ENCODE measurements at places on chromosomes 6 and 20.

- DNase-seq: peak; percentile 43
These were observed 57.3 kb downstream of the LINC00237 start for GRCh38 chr20:21048841-21049273.

DNA sequence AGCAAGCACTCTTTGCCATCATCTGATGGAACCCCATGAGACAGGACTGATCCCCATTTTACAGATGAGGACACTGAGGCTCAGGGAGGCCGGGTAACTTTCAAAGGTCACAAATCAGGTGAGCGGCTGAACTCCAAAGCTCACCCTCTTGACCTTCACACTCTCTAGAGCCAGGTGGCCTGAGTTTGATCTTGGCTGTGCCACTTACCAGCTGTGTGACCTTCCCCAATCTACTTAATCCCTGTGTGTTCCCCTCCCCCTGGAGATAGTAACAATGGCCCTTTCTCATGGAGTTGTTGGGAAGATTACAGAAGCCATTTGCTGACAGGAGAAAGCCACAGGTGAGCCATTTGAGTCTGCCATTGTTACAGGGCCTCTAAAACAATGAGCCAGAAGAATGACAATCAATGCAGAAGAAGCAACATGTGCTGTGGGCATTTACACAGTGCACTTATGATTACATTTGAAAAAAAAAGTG, 34.5 kb downstream of the BMP7 start:
- no peak for DNase-seq

DNA sequence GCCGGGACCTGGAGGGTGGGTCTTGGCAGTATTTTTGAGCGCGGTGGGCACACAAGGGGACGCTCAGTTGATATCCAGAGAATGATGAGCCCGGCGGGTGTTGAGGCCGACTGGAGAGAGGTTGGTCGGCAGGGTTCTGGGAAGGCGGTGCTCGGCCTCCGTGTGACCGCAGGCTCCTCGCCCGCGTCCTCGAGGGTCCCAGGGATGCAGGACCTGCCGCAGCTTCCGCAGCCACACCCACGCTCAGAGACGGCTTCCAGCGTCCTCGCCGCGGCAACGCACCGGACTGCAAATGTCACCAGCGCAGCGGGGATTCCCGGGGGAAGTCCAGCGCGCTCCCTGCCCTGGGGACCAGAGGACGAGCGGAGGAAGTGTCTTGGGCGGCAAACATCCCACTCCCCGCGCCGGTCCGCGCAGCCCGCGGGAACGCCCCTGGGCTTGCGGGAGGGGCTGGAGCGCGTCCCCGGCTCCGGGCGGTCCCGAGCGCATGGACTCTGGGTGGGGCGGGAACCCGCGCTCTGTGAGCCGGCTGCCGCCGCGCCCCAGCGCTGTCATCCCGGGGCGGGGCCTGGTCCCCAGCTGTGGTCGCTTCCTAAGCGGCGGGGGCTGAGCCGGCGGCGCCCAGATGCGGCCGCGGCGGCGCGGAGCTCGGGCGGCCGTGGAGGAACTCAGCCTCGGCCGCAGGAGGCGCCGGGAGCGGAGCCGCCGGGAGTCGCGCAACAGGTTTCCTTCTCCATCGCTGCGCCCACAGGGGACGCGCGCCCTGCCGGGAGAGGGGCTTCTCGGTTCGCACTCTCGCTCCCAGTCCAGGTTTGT, at the start of gene STX11:
Gene STX11, plus strand, starts transcription at position 624 of the 816 bp plus-strand sequence. CDS start 36,111 bp downstream, outside the sequence.
- peak; percentile 52 for DNase-seq

- DNase-seq: peak; percentile 50
These were observed 56.3 kb upstream of the TULP1 start for GRCh38 chr6:35569011-35569461.

DNA sequence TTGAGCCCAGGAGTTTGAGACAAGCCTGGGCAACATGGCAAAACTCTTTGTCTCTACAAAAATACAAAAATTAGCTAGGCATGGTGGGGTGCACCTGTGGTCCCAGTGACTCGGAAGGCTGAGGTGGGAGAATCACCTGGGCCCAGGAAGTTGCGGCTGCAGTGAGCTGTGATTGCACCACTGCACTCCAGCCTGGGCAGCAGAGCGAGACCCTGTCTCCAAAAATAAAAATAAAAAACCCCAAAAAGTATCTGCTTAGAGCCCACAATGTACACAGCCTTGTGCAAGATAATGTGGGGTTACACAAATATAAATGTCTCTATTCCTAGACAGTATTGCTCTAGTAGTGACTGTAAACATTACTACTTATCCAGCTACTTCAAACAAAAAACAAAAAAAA, 5.9 kb downstream of the ESF1 start:
- DNase-seq: no peak

GRCh38 chr6:108684771-108685329, 124.1 kb downstream of the FOXO3 start:
- DNase-seq: no peak

DNA sequence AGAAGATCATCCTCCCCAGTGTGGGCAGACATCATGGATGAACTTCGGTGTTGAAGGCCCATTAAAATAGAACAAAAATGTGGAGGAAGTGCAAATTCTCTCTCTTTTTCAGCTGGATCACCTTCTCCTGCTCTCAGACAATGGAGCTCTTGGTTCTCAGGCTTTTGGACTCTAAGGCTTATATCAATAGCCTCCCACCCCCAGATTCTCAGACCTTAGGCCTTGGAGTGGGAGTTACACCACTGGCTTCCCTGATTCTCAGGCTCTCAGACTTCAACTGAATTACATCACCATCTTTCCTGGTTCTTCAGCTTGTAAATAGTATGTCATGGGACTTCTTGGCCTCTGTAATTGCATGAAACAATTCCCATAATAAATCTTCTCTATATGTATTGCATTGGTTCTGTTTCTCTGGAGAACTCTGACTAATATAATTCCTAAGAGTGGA, 36.6 kb downstream of the NSFL1C start:
- DNase-seq: no peak

DNA sequence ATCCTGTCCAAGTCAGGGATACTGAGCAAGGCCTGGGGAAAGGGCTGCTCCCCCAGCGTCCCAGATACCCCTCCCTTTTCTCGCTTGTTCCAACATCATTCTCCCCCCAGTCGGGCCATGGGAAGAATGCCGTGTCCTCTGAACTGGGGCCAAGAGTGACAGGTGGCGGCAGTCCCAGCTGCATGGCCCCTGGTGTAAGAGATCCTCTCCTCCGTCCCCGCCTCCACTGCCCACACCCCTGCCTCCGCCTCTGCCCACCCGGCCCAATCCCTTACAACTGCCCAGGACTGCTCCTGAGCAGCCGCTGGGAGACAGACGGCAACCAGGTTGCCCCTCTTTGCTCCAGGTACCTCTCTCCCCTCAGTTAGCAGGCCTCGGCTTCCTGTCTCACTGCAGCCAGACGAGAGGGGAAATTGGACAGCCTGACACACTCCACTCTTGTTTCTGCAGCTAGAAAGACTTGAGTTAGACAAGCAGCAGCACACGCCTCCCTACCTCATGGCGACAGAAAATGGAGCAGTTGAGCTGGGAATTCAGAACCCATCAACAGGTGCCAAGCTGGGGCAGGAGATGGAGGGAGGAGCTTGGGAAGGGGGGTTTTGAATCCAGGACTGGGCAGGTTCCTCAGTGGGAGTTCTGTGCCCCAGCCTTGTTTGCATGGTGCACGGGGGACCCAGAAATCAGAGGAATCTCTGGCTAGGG, at the start of gene MYLK2:
Gene MYLK2, plus strand, starts transcription at position 274 of the 702 bp plus-strand sequence. Its CDS starts 225 bp downstream, at position 499.
- DNase-seq: no peak

DNA sequence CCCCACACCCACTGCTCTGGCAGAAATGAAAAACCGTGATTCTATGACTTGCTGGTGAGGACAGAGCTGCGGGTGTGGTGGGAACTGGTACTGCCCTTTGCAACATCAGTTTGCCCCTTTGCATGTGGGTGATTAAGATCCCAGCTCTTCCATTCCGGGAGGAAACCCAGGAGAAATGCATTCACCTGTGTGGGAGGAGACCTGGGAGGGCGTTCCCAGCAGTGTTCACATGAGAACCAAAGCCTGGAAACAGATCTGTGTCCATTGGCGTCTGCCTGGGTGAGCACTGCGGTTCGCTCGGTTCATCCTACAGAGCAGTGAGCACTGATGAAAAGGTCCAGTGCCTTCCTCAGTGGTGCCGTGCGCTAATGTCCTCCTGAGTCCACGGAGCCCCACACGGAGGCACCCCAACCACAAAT, 89.7 kb downstream of the SMOC2 start:
- DNase-seq: no peak

- DNase-seq: no peak
These were observed 17.0 kb upstream of the SAMD3 start for GRCh38 chr6:130239755-130240154.

- no peak for DNase-seq
These were observed 108.5 kb downstream of the LY86 start for GRCh38 chr6:6696867-6697531.

GRCh38 chr6:156899071-156899470, 121.9 kb downstream of the ARID1B start:
- DNase-seq: no peak

DNA sequence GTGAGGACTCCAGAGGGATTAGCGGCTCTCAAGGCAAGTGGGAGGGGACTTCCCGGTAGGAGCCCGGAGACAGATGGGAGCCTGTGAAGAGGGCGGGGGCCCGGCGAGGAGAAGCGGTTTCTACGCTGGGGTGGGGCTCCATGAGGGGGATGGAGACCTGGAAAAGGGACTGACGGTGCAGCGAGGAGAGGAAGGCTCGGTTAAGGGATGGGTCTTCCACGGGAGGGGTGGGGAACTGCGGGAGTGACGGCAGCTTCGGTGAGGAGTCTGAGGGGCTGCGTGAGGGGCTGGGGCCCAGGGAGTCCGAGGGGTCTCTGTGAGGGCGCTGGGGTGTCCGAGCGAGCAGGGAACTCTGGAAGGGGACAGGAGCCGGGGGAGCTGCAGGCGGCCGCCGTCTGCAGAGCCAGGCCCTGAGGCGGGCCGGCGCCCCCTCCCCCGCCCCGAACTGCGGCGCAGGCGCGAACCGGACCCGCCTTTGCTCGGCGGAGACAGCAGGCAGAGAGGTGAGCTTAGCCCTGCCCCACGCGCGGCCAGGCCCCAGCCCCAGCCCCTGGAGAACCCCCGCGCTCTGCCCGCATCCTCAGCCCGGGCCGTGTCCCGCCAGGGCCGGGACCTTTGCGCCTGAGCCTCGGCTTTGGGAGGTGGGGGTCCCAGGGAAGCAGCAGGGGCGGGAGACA, at the start of gene NRSN2:
Gene NRSN2, plus strand, starts transcription at position 472 of the 677 bp plus-strand sequence. CDS start 2,533 bp downstream, outside the sequence.
- DNase-seq: no peak

DNA sequence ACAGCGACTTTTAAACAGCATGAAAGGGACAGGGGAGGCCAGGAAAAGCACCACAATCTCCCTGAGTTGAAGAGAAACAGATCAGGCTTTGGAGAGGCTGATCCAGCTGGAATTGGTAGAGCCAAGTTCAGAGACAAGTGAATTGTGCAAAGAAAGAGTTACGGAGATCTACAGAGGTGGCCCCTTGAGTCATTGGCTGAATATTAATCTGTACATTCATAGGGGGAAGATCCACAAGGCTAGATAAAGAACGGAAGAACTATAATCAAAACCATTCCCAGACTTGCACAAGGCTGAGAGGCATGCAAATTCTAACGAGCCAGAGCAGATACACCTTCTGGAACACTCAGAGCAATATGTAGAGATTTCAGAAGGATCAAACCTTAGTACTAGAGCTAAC, 14.2 kb upstream of the FOXQ1 start:
- DNase-seq: no peak
